ENCODE measurements at places on chromosomes 7 and 10.
A peak's percentile ranks its signal among the peaks of the same experiment; 100 is the strongest.

GRCh38 chr10:51932530-51932929, 233.1 kb upstream of the CSTF2T start:
- no peak for DNase-seq

DNA sequence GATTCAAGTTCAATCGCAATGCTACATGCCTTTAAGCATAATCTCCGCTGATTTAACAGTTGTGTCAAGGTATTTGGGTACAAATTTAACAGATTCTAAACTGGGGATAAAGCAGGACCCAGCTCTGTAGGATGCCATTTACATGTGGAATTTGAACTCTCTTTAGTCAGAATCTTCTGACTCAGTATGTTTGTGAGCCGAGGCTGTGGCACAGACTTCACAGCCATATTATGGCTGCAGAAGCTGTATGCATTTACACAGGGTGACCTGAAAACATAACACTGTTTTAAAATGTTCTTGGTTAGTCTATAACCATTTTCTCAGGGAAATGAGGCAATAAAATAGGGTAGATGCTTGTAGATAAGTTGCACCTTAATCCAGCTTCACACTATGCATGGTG, 8.7 kb downstream of the PDLIM1 start:
- DNase-seq, result peak; percentile 27

DNA sequence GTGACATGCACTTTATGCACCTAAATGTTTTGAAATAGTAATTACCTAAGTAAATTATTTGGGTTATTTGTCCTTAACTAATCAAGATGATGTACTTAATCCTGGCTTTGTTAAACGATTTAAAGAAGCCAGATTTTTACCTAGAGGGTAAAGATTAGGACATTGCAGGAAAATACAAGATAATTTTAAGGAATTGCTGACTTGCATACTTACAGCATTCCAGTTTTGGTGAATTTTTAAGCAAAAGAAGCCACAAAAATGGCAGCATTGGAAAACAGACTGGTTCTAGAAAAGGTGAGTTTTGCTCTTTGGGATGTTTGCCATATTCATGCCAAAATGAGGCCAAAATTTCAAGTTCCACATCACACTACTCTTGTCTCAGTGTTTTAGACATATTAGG, 33.4 kb downstream of the BCAP29 start:
- no peak for DNase-seq

DNA sequence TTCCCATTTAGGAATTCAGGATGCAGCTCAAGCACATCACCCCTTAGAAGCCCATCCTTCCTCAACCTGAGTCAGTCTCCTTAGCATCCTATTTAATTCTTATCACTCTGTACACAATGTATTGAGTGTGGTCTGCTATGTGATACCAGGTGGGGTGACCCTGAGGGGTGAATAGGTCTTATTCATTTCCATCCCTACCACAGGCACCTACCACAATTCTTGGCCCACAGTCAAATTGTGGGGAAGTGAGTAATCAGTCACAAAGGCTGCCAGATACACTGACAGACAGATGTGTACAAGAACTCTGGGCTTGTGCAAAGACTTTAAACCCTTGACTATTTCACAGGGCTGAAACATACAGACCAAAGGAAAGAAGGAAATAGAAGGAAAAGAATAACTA, 560.5 kb downstream of the PARD3 start:
- DNase-seq, result peak; percentile 55

- DNase-seq, result no peak
These were observed 38.3 kb downstream of the ARL4A start for GRCh38 chr7:12725575-12726316.

- no peak for DNase-seq
These were observed 45.9 kb downstream of the GATA3 start for GRCh38 chr10:8100366-8100765.

GRCh38 chr10:110354322-110354766, 49.6 kb upstream of the SMNDC1 start:
- peak; percentile 87 for DNase-seq

GRCh38 chr10:6046773-6047611, 15.2 kb downstream of the IL2RA start:
- DNase-seq, result no peak

DNA sequence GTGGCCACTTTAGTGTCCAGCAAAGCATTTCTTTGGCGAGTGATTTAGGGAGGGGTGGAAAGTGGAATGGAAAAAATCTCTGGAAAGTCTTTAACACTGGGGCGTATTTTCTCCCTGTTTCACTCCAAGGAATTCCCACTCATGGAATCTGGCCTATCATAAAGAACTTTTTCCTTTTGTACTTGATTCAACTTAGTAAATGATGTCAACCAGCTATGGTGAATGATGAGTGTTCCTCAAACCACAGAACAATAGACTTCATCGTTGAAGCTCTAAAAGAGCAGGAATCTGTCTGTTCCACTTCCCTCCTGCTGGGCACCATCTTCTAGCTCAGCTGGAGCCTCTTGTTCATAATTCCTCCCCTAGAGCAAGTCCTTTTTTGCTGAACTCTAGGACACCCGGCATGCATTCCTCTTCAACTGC, 66.5 kb downstream of the EPDR1 start:
- no peak for DNase-seq

- peak; percentile 46 for DNase-seq
These were observed 77.1 kb downstream of the MPLKIP start for GRCh38 chr7:40057292-40057691.

DNA sequence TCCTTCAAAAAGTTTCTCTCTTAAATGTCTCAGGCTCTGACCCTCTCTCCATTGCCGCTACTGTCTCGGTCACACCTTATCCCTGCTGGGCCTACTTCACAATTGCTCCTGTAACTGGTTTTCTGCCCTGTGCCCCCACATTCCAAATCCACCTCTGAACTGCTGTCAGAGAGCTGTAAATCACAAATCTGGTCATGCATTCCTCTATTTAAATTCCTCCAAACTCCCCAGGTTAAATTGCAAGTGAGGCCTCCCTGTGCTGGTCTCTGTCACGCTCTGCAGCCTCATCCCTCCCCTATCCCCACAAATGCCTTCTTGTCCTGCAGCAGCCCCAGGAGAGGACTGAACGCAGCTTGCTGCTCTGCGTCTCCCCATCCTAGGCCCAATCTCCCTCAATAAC, 40.4 kb upstream of the CDCA7L start:
- no peak for DNase-seq

- DNase-seq, result no peak
These were observed 24.4 kb upstream of the SEPHS1 start for GRCh38 chr10:13372524-13372923.

DNA sequence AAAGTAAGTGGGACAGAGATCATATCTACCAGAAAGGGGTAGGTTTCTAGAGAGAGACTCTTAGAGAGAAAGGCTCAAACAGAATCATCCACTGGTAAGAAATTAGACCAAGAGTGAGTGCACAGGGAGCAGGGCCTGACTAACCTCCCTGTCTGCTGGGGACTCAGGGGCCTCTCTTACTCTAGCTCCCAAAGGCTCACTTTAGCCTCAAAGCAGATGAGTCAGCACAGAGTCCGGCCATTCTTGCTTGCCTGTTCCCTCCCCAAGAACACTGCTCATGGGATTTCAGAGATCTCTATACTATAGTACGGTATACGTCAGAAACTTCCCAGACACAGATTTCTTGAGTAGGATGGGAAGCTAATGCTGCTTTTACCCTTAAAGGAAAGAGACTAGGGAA, 32.7 kb downstream of the RBM28 start:
- DNase-seq, result no peak

DNA sequence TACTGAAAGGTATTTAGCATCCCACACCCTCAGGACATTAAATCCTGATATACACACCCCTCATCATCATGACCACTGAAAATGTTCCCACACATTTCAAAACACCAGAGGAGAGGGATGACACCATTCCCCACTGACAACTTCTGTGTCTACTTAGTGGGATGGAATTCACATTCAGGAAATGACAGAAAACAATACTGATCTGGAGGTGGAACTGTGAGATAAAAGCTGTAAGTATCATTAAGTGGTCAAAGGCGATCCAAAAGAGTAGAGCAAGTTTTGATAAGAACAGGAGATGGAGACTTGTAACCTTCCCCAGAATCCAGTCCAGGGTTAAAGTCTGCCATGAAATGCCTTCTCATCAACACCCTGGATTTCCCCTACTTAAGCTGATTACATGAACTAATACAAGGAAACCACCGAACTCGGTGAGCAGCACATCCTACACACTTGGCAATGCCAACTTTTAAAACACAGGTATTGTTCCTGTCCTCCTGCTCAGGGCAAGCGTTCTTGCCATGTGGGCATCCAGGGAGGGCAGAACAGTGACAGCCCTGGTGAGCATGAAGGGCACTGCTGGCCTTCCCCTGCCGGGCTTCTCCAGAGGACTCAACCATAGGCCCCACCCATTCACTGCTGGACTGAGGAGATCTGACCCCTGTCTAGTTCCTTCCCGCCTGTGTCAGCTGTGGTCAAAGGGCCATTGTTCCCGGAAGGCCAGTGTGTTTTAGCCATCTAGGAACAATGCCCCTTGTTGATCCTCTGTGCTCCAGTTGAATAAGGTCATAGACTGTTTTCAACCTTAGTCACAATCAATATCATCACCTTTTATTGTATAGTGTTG, 85.0 kb downstream of the SGMS1 start:
- peak; percentile 16 for DNase-seq

DNA sequence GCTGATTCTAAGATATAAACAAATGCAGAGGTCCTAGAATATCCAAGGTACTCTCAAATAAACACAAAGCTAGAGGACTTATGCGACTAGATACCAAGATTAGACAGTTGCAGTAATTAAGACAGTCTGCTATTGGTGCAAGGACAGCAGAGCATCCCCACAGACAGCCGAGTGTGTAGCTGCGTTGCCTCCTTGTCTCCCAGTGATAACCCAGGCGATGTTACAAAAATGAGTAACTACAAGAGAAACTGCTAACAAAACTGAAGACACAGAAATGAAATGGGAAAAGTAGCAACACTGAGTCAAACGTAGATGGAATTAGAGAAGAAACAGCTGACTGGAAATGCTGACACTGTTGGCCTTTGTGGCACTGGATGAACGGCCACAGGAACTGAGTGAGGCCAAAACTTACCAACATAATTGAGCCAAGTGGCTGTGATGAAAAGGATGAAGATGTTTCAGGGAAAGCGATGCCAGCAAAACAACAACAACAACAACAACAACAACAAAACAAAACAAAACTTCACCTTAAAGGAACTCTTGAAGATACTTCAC, 54.3 kb downstream of the BAIAP2L1 start:
- no peak for DNase-seq

DNA sequence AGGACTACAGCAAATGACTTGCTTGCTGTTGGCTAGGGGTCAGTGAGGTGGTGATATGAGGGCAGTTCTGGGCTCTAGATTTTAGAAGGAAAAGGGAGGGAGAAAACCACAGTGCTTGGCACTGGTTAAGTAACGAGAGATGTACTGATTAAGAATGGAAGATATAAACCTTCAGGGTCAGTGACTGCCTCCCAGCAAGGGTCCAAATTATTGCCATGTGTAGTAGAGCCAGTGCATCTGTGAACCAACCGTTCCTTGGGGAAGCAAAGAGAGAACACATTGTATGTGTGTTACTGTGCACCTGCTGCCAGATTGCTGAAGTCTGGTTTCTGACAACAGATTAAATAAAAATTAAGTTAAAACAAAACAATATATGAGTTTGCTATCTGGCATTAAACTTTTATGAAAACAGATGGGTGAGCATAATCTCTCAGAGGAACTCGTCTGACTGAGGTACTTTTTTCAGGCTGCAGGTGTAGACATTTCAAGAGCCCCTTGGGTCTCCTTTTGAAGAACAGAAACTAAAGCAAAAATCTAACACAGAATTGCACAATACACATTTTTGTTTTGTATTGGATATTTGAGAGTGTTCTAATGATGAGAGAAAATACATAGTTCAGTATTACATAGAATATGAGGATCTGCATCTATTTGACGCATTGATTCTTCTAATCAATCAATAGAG, 1120.6 kb downstream of the SORCS3 start:
- no peak for DNase-seq

DNA sequence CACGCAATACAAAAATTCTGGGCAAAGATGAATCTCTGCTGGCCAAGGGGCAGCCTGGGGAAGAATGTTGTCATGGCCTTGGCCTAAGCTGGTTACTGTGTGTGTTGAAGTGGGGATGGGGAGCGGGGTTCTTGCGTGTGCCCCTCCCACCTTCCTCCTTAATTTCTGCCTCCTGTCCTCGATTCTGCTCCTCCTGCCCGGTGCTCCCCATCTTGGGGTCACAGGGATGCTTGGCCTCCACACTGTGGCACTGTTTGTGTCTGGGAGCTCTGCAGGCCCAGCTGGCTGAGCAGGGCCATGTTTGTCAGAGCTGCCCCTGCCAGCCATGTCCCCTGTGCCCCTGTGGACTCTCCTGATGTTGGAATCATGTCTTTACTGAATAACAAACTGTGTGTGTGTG, 37.1 kb downstream of the RPS24 start:
- DNase-seq, result no peak

All from EH (cell line).